Upper lobe of left lung (tissue), 6 donors: ENCODE measurements at places on chromosomes 2 and 18. TPM values are rescaled to one million over a fixed set of nuclear protein-coding genes. Genes with fewer than 3 reads are reported as not detected.

The EHD3 gene
- 12.5 TPM for total RNA-seq

The SERPINB4 gene
- total RNA-seq: not detected

The AMER3 gene
- not detected for total RNA-seq

DNA sequence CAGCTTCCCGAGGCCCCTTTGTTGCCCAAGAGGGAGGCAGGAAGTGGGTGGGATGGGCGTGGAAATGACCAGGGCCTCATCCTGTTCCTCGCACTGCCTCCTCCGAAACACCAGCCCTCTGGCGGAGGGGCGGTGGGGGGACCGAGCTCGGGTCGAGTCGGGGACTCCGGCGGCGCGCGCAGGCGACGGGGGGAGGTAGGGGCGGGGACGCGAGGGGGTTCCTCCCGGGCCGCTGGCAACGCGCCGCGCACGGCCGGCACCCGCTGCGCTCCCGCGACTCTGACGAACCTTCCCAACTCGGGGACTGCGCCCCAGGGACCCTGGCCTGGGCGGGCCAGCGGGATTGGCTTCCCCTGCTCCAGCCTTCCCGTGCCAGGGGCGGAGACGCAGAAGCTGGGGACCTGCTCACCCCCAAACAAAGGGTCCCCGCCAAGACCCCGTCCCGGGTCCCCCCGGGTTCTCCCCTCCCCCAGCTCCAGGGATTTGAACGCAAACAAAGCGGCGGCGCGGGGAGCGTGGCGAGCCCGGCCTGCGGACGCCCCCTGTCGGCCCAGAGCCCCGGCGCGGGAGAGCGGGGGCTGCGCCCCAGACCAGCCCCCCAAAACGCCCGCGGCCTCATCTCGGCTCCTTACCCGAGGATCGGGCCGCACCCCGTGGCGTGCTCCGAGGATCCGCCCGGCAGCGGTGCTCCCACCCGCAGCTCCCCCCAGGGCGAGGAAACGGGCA, 1.2 kb downstream of the SEMA4C start:
- peak; percentile 96 for DNase-seq

GRCh38 chr2:30778611-30779010, 28.6 kb downstream of the CAPN13 start:
- peak; percentile 6 for DNase-seq

- DNase-seq: no peak
These were observed 43.8 kb downstream of the CELF4 start for GRCh38 chr18:37521510-37522465.

DNA sequence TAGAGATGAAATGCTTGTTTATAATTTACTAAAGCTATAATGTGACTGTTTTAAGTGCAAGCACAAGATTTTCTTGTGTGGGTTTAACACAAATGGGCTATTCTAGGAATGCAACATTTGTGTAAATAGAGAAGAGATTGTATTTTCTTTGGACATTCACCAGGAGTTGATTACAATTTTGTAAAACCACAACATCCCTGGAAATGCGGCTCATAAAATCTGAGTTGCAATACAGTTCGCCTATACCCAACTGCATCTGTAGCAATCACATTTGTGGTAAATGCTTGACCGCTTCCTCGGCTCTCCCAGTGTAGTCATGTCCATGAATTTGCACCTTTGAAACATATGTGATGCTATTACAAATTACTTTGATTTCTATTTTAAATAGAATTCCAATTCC, 348.7 kb upstream of the CDH20 start:
- DNase-seq: no peak

- DNase-seq: no peak
These were observed 1.8 kb downstream of the REL start for GRCh38 chr2:60882971-60883753.

DNA sequence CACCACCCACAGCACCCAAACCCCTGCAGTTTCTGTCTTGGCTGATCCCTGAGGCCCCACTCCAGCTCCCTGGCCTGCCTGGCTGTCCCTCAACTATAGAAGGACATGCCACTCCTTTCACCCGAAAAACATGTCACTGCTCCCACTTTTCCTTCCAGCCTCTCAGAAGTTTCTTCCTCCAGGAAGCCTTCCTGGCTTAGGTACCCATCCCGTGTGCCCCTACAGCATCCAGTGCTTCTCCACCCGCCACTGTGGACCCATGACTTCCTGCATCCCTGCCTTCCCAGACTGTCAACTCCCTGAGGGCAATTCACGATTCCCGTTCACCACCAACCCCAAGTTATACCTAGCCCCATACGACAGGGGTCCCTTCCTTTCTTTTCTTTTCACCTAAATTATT, 21.5 kb downstream of the ARID5A start:
- no peak for DNase-seq

- DNase-seq: no peak
These were observed 20.5 kb downstream of the FRZB start for GRCh38 chr2:182845794-182846417.

DNA sequence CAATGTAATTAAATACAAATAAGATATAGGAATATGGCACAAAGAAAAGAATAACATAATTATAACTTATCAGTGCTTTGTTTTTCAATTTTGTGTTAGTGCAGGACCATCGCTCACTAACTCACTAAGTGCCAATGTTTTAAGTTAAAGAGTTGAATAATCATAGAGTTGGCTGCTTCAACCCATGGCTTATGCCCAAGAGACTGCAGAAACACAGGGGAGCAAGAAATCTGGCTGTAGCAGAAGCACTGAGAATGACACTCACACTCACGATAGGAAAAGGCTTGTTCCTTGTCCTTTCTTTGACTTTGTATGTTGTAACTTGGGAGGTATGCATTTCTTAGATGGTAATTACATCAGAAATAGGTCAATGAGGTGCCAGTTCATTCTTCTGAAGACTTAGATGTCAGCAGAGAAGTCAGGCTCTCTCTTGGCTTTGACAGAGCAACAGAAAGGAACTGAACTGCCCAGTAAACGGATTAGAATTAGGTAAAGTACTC, 852.2 kb downstream of the LRRTM4 start:
- DNase-seq: no peak

- DNase-seq: no peak
These were observed 1367.7 kb upstream of the CELF4 start for GRCh38 chr18:38933322-38933721.
